ENCODE measurements at places on chromosomes 16 and 17.

DNA sequence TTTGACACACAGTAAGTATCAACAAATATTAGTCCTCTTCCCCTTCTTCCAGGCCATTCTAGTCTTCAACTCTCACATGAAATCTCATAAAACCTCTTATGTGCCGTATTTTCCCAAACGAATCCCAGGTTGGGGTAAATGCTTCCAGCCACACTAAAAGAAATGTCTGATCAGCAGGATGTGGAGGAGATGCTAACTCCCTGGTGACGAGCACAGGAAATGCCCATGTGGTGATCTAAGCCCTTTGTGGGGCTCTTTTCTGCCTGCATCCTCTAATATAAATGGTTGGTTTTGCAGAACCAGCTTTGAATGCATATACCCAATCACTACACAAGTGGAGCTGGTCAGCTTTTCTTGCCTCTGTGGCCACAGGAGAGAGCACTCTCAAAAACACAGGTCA lies 498.2 kb upstream of the ERCC4 start:
- no peak for DNase-seq

DNA sequence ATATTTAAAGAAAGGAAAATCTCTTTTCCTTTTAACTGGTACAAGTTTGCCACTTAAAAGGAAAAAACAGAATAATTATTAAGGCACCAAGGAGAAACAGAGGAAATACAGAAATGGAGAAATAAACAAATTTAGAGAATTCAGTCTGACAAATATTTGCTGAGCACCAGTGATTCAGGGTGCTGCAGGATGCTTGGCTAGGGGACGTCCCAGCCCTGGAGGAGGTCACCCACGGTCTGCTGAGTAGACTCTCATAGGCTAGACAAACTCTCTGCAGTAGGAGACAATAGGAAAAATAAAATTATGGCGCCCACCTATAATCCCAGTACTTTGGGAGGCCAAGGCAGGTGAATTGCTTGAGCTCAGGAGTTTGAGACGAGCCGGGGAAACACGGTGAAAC lies 15.9 kb downstream of the C1QTNF1 start:
- DNase-seq, result no peak

DNA sequence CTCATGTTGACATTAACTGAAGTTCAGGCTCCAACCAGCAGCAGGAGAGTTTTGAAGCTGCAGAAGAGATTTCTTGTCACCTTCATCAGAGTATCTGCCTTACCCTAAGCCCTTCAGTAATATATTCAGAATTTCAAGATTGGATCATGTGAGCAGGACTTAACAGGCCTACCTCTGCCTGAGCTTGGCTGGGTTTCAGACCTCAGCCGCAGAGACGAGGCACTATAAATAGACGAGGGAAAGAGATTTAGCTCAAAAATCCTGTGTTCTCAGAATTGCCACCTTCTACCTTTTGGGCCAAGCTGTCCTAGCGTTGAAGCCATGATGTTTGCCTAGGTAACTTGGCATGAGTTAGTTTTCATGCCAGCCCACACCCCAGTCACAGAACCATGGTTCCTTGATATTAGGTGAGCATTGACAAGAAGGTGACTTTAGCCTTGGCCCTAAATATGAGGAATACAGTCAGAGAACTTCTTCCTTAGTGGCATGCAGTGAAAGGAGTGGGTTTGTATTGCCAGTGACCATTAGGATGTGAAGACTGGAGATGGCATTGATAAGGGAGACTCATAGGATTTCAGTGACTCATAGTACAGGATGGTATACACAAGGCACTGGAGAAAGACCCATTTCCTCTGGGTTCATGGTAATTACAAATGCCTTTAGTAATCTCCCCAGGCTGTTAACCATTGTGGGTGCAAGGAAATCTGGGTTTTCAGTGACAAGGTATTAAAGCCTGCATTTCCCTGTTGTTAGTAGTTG lies 224.3 kb downstream of the MSI2 start:
- no peak for DNase-seq

GRCh38 chr17:68656666-68657065 lies 55.5 kb upstream of the FAM20A start:
- no peak for DNase-seq

DNA sequence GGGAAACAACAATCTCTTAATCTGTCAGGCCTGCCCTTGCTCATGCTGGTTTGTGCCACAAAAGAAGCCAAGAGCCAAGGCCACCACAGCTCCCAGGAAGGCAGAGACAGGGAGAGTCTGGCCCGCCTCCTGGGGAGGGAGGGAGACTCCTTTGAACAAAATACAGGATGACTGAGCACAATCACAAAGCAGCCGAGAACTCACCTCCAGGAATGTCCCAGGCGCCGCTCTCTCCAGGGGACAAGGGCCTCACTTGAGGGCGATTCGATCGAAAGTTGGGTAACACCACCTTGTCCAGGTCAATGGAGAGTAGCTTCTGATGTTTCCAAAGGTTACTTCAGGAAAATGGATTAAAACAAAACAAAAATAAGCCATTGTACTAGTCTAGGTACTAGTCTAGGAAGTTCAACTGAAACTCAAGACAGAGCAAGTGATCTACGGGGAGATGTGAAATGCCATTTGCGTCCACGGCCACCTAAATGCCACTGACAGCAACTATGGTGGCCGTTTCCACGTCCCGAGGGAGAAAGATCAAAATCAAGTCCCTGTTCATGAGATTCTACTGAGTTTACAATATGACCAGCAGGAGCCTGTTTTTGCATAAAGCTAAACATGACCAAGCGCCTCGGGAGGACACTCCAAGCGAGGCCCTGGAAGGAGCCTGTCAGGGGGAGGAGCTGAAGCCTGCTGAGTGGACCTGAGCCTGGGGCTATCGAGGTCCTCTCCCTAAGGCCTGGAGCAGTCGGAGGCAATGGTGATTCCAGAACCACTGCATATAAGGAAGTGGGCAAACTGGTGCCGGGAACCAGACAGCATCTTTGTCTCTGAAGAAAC lies 13.4 kb upstream of the SLC38A8 start:
- DNase-seq, result no peak

All from vagina (tissue), 2 donors.